GM23338 (cell line): ENCODE measurements at places on chromosomes 7 and 10. TPM values are rescaled to one million over a fixed set of nuclear protein-coding genes. Genes with fewer than 3 reads are reported as not detected.

Gene CAMK2B
- not detected in 2 replicates for total RNA-seq

Gene SEMA3C
- 3.1 and 3.5 TPM in 2 replicates for total RNA-seq

Gene FGFR2
- total RNA-seq, result 82.5 and 106 TPM in 2 replicates

Gene TDRD1
- total RNA-seq, result 1.5 and 1.7 TPM in 2 replicates

Gene KCND2
- 15.6 and 17.7 TPM in 2 replicates for total RNA-seq

Gene SLC16A12
- 1.3 and 2.0 TPM in 2 replicates for total RNA-seq

Gene HOXA1
- not detected in 2 replicates for total RNA-seq

Gene EFCAB10
- total RNA-seq, result 4.7 and 6.7 TPM in 2 replicates

Gene CD36
- total RNA-seq, result 1.7 and 1.8 TPM in 2 replicates

Gene ASB15
- not detected in 2 replicates for total RNA-seq

Gene KCNIP2
- 2.2 and 2.9 TPM in 2 replicates for total RNA-seq

- peak; percentile 48 for DNase-seq
Observed at GRCh38 chr7:105309235-105310169, 79.2 kb downstream of the SRPK2 start.

DNA sequence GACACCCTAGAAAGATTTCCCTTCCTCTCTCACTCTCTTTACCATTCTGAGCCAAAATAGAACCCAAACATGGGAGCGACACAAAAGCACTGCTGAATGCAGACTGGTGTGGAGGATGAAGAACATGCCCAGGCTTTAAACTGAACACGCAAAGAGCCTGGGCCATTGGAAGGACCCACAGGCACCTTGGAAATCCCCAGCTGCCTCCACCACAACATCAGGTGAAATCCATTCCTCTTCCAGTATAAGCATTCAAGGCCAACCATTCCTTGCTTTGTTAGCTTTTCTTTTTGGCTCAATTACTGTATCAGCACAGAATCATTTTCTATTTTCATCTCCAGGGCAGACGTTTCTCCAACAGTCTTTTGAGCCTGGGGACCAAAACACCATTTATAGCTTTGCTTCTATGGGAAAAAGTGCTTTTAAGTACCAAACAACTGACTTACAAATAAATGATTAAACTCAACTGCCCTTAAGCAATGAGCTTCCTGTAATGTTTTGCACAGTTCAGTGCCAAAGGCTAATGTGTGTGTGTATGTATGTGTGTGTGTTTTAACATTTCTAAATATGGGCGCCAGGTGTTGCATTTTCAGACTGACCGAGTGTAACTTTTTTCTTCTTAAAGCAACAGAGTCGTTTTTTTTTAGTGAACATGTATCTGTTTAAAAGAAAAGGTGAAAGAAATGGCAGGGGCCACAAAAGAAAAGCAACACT, 16.2 kb upstream of the BLNK start:
- no peak for DNase-seq

- DNase-seq, result no peak
Observed at GRCh38 chr7:117112640-117113039, 159.3 kb downstream of the ST7 start.

DNA sequence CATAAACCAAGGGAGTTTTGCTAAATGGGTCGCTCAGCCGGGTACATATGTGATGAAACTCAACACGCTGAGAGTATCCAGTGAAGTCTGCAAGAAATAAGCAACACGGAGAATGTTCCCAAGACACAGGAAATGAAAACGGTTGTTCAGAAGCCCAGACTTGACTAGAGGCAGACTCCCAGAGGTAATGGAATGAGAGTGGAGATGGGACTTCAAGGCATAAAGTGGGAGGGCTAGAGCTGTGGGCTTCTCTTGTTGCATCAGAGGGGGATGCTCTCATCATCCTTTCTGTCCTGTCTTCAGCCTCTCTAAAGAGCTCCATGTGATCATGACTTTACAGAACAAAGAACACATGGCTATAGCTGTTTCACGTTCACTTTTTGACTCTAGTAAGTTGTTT, 88.3 kb downstream of the BAMBI start:
- DNase-seq, result no peak

GRCh38 chr10:98076086-98076485, 45.7 kb upstream of the CRTAC1 start:
- DNase-seq, result no peak

DNA sequence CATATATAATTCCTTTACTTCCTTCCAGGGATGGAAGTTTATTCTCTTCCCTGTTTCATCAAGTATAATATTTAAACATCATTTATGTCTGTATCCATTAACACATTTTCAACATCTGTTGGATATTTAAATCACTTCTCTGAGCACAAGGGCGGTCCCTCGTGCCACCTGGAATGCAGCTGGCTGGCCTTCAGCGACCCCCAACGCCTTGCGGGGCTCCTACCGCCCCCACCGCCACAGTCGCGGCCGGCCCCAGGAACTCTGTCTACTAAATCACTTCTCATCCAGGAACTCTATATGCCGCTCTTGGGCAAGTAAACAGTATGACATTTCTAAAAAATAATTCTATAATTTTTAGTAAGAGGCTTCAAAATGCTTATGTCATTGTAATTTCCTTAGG, 221.1 kb upstream of the PTN start:
- peak; percentile 73 for DNase-seq

GRCh38 chr10:101244321-101245050, 15.2 kb upstream of the LBX1 start:
- DNase-seq, result no peak

- no peak for DNase-seq
Observed at GRCh38 chr10:7117177-7117799, 293.5 kb downstream of the SFMBT2 start.

- DNase-seq, result no peak
Observed at GRCh38 chr10:132614431-132615340, 77.1 kb downstream of the INPP5A start.

DNA sequence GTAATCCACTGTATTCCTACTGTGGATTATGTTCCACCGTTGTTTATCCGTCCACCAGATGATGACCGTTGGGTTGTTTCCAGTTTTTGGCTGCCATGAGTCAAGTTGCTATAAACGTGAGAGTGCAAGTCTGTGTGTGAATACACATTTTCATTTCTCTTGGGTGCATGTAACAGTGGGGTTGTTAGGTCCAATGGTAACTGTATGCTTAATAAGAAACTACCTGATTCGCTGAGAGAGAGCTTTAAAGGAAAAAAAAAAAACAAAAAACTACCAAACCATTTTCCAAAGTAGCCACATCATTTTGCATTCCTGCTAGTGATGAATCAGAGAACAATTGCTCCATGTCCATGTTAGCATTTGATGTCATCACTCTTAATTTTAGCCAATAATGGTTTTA, 15.9 kb downstream of the UBN2 start:
- no peak for DNase-seq

DNA sequence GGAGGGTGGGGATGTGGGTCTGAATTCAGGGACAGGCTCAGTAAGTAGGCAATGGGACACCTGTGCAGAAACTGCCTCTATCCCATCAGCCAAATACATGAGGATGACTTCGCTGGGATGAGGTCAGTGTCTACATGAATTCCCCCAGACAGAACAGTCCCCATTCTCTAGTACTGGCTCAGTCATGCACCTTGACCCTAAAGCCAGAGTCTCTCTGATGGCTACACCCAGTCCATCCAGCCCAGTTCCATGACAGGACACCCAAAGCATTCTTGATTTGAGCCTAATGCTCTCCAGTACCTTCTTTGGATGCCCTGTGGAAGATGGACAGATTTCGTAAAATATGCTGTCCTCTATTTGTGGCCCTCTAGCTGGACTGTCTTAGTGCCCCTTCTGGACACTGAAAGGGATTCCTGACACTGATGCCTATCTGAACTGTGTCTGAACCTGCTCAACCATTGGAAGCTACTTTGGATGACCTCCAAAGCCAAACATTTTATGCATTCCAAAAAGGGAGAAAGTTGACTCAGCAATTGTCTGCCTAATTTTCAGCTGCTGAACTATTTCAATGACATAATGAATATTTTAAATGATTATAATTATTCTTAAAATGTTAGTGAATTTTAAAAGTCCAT, 14.6 kb downstream of the SFRP4 start:
- DNase-seq, result no peak

GRCh38 chr7:115054478-115055065, 132.7 kb downstream of the MDFIC start:
- no peak for DNase-seq

- DNase-seq, result no peak
Observed at GRCh38 chr10:132429281-132430230, 32.6 kb downstream of the PWWP2B start.

- DNase-seq, result peak; percentile 77
Observed at GRCh38 chr7:138000081-138000701, 1.7 kb downstream of the CREB3L2 start.

GRCh38 chr10:102501201-102502028, 1.1 kb downstream of the ACTR1A start:
- peak; percentile 26 for DNase-seq

DNA sequence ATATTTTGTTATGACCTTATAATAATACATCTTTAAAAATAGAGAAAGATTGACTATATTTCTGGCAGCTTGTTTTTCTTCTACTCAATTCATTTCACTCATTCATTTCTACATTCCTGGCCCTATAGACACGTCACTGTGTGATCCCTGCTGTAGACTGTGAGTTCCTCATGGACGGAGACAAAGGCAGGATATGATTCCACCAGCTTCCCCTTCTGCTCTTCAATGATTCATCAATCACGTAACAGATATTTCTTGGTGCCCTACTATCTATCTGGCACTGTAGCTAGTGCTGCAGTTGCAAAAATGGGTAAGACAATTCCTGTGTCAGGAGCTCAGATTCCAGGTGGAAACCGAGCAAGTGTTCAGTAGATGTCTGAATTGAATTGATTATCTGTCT, 415.0 kb downstream of the SFMBT2 start:
- no peak for DNase-seq

GRCh38 chr7:70148997-70149396, 550.7 kb downstream of the AUTS2 start:
- DNase-seq, result no peak

DNA sequence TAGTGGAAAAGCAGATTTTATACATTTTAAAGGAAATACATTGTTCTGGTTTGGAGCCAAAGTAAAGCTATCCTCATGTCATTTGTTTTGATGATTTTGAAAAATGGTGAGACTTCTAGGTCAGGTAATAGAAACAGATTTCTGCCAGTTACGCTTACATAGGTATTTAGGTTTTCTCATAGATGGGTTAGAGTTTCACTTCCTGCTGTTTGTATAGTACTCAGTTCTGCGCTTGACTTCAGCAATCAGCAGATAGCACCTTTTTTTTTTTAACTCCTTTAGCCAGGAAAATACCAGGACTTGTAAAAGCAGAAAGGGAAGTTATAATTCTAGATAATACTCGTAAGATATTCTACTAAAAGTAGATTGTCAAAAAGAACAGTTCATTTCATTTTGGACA, 209.8 kb upstream of the POM121L12 start:
- DNase-seq, result no peak
